ENCODE measurements at places on chromosomes 7 and 10.
A peak's percentile ranks its signal among the peaks of the same experiment; 100 is the strongest.

DNA sequence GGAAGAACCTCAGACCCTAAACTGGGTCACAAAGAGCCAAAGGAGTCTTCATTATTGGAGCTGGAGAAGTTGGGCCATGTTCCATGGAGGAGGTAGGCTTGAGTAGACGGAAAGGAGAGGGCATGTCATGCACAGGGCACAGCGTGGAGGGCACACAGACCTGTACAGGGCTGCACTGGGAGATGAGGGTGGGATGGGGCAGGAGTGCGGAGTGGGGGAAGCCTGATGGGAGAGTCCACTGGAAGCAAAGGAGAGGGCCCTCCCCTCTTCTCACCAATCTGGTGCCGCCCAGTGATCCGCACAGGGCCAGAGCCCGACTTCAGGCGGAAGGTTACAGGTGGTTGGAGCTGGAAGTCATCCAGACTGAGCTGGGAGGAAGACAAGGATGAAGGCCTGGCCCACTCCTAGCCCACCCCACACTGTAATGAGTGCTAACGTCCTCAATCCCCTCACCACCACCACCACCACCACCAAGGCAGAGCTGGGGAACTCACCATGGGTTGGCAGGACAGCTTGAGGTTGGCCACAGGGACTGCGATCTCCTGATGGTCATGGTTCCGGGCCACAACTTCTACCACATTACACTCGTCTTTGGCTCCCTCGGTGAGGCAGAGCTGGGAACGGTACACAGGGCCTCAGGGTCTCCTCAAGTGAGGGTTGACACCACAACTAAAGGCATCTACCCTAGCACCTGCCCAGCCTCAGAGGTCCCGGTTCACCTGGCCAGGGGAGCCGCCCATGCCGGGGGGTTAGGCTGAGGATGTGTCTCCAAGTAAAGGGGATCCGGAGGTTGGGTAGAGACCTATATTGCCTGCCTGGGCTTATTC is 1.0 kb downstream of the NPM3 start:
- no peak for DNase-seq

GRCh38 chr7:39360038-39360437 is 206.2 kb upstream of the YAE1 start:
- no peak for DNase-seq

DNA sequence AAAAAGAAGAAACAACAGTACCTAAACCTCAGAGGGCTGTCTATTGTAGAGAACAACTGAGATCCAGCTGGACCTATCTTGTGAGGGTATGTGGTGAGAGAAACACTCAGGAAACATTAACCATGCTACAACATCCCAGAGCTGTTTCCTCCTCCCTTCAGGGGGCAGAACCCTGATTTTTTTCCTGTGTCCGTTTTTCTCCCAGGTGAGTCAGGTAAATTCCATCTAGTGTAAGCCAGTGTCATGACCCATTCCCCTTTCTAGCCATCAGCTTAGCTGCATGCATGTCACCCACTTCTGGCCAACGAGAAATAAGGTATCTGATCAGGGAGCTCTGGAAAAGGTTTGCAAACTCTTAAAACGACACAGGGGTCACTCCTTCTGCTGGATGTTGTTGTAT is 103.8 kb downstream of the DNMBP start:
- DNase-seq: no peak

GRCh38 chr10:22649390-22649841 is 65.0 kb downstream of the PIP4K2A start:
- peak; percentile 34 for DNase-seq

GRCh38 chr10:75286901-75287300 is 51.1 kb upstream of the COMTD1 start:
- DNase-seq: no peak

- no peak for DNase-seq
Measured at GRCh38 chr10:85100495-85100894, 772.1 kb downstream of the CCSER2 start.

DNA sequence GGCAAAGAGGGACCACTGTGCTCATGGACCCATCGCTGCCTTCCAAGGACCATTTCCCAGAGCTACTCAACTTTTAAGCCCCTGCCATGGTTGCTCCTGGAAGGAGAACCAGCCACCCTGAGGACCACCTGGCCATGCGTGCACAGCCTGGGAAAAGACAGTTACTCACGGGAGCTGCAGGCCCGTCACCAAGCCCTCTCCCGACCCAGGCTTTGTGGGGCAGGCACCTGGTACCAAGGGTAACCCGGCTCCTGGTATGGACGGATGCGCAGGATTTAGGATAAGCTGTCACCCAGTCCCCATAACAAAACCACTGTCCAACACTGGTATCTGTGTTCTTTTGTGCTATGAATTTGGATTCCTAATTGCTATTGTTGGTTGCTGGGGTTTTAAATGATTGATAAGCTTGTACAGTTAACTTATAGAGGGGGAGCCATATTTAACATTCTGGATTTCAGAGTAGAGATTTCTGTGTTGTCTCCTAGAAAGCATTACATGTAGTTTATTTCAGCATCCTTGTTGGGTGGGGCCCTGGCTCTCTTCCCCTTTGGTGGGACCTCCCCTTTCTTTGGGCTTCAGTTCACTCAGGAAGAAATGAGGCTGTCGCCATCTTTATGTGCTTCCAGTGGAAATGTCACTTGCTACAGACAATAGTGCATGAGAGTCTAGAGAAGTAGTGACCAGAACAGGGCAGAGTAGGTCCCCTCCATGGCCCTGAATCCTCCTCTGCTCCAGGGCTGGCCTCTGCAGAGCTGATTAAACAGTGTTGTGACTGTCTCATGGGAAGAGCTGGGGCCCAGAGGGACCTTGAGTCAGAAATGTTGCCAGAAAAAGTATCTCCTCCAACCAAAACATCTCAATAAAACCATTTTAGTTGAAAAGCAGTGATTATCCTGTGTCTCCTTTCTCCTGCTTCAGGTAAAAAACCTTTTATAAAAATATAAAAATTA is 19.4 kb downstream of the LAT2 start:
- DNase-seq: no peak

- no peak for DNase-seq
Measured at GRCh38 chr7:4068286-4068685, 613.8 kb upstream of the FOXK1 start.

DNA sequence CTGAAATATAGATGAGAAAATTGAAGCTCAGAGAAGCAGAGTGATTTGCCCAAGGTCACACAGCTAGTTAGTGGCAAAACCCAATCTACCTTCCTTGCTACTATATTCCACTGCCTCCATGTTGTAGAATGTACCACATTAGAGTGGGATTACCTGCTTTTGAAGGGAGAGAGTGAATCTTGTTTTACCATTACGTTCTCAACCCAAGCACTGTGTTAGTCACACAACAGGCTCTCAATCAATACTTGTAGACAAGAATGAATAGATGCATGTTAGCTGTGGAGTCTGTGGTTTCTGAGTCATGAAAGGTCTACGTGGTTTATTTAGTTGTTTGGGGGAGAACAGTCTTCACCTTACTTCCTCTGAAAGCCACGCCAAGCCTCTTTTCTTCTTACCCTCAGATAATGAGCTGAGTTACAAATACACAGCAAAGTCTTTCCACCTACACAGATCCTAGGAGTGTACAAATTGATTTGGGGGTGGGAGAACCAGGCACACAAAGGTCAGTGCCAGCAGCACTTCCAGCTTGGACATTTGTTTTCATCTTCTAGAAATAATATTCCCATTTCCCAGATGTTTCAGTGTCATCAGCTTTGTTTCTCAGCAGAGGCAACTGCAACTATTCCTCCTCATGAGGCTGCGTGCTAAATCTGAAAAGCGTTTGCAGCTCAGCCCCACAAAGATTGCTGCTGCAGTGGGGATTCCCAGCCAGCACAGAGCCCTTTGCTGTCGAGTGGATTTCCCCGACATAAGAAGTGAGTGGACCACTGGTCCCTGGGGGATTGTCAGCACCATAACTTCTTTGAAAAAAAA is 71.5 kb upstream of the ADO start:
- DNase-seq: peak; percentile 34

DNA sequence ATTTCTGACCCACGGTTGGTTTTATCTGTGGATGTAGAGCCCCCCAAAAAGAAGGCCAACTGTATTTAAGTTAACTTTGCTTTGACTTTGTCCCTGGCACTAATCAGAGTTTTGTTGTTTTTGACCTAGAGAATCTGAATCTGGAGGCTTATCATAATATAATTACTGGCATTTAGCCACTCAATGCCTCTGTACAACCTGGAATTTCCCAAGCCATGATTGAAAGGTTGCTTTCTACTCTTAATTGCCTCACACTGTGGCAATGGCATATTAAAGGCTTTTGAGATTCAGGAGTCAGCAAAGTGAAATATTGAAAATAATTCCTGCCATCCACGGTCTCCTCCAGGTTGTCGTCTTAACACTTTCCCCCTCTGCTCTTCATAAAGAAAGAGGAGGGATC is 205.2 kb upstream of the GHITM start:
- no peak for DNase-seq

Data from stimulated activated CD8-positive, alpha-beta memory T cell treated with anti-CD3 and anti-CD28 coated beads, Interleukin-7, amount 100 ng/mL, for 48 hours (primary cell).